ENCODE measurements at places on chromosomes 12 and 14.

GRCh38 chr12:69047990-69048389, 115.0 kb upstream of the CPM start:
- no peaks in the 10 kb centered on the region for H3K36me3 ChIP-seq
- no peak overlapping the region for H3K4me3 ChIP-seq
- no peak overlapping the region for H3K27ac ChIP-seq
- no peak for DNase-seq

- H3K27me3 ChIP-seq: no peaks in the 10 kb centered on the region
- H3K4me3 ChIP-seq: peak overlapping the region; percentile 81
- peak; percentile 51 for DNase-seq
- peaks cover 3% of the 10 kb centered on the region for H3K4me1 ChIP-seq
- H3K36me3 ChIP-seq: no peaks in the 10 kb centered on the region
These were observed 754 bp downstream of the ZNF605 start for GRCh38 chr12:132955094-132956010.

DNA sequence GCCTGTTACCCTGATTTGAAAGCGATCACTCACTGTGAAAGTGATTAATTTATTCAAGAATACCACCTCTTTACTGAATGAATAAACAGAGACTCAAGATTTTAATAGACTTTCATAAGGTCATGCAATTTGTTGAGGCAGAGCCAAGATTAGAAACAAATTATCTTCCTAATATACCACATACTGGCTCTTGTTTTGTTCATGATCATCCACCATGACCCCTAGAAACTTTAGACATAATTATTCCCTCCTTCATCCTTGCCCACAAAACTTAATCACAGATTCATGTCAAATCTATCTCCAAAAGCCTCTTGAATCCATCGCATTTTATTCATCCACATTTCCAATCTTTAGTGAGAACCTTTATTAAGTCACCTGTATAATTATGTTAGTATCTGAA, 152.3 kb downstream of the ATXN7L3B start:
- DNase-seq: no peak
- H3K27ac ChIP-seq: no peak overlapping the region
- H3K4me3 ChIP-seq: no peak overlapping the region
- no peaks in the 10 kb centered on the region for H3K36me3 ChIP-seq

- H3K36me3 ChIP-seq: no peaks in the 10 kb centered on the region
- no peaks in the 10 kb centered on the region for H3K27me3 ChIP-seq
- no peaks in the 10 kb centered on the region for H3K4me1 ChIP-seq
- H3K4me3 ChIP-seq: no peak overlapping the region
These were observed 126.9 kb upstream of the AMIGO2 start for GRCh38 chr12:47206450-47207339.

DNA sequence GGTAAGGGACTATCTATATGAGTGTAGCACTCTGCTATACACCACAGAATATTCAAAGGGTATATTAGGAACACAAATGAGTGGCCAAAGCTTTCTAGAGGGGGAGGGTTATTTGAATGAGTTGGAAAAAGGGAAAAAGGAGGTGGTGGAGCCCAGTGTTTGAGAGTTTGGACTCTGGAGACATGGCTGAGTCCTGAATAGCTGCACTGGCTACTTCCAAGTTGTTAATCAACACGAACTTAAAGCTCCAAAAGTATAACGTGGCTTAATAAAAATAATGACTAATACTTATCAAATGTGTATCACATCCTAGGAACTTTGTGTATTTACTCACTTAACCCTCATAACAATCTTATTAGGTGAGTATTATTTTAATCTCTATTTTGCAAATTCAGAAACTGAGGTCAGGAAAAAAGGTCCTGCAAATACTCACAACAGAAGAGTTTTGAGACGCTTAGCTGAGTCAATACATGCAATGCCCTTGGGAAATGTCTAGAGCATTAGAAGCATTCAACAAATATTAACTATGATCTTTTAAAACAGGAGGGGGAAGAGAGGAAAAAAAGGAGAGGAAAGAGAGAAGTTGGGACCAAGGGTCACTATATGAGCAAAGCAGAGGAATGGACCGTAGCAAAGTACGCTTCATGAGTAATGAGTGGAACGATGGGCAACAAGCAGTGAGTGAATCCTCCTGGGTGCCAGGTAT, 189.5 kb upstream of the HMGA2 start:
- no peak overlapping the region for H3K27ac ChIP-seq
- DNase-seq: no peak
- H3K27me3 ChIP-seq: no peaks in the 10 kb centered on the region
- no peaks in the 10 kb centered on the region for H3K4me1 ChIP-seq

DNA sequence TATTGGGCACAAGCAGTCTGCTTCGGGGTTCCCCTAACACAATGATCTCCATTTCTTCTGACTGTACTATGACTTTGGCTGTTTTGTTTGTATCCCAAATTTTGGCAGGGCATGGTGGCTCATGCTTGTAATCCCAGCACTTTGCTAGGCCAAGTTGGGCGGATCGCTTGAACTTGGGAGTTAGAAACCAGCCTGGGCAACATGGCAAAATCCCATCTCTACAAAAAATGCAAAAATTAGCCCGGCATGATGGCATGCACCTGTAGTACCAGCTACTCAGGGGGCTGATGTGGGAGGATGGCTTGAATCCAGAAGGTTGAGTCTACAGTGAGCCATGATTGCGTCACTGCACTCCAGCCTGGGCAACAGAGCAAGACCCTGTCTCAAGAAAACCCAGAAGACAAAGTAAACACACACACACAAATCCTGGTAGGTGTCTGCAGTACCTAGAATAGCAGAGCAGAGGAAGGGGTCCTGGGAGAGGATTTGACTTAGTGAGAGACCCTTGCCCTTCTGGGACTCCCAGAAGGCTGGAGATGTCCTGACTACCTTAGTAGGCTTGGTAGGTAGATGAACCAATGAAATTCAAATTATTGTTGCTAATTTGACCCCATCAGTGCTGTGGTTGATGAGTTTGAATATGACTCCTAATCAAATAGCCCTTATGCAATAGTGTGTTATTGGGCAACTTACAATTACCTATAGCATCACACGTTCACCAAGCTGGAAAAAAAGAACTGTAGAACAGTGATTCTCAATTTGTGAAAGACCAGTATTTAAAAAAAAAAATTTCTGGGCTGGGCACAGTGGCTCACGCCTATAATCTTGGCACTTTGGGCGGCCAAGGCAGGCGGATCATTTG, 6.8 kb upstream of the AEBP2 start:
- no peaks in the 10 kb centered on the region for H3K27me3 ChIP-seq
- H3K36me3 ChIP-seq: no peaks in the 10 kb centered on the region
- no peaks in the 10 kb centered on the region for H3K4me1 ChIP-seq
- H3K4me3 ChIP-seq: no peak overlapping the region
- no peak for DNase-seq

GRCh38 chr12:102521662-102522277, 41.4 kb upstream of the IGF1 start:
- H3K4me1 ChIP-seq: no peaks in the 10 kb centered on the region
- H3K4me3 ChIP-seq: no peak overlapping the region
- no peak overlapping the region for H3K27ac ChIP-seq
- no peaks in the 10 kb centered on the region for H3K36me3 ChIP-seq
- no peak for DNase-seq

DNA sequence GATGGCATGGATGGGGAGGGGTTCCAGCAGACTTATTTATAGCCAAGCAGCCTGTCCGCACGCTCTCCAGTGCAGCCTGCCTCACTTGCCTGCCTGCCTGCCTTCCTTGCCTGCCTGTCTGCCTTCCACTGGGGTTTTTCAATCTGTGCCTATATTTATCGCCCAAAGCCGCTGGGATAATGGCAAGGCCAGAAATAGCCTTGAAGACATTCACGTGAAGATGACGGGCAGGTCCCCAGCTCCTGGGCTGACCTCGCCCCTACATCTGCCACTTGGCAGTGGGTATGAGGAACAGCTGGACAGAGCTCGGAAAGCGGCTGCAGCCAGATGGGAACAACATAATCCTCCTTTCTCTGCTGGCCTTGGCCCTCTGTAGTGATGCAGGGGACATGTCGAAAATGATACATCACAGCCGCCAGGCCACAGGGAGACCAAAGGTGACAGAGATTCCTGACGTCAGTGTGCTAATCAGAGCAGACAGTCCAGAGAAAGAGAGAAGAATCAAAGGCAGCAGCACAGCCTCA, 53.3 kb downstream of the PITPNM2 start:
- no peaks in the 10 kb centered on the region for H3K27me3 ChIP-seq
- H3K27ac ChIP-seq: peak overlapping the region; percentile 80
- H3K4me3 ChIP-seq: no peak overlapping the region
- peak; percentile 77 for DNase-seq

DNA sequence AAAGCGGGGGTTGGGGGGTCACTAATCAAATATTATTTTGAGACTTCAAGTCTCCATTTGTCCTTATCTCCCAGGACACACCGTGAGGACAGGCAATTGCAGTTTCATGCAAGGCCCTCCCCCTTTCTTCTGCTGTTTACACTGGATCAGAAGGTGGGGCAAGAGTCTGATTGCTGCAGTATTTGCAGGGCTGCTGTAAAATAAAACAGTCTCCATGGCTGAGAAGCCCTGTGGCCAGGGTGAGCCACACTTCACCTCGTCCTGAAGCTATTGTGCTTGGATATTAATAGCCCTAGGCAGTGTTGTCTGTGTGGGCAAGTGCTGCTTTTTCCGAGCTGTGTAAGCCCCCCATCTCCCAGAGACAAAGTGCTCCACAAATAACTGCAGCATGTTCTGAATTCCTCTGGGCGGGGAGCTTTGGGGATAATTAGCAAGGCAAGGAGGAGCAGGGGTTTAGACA, 187.4 kb upstream of the NTF3 start:
- no peaks in the 10 kb centered on the region for H3K36me3 ChIP-seq
- no peak overlapping the region for H3K4me3 ChIP-seq
- no peaks in the 10 kb centered on the region for H3K27me3 ChIP-seq
- H3K4me1 ChIP-seq: no peaks in the 10 kb centered on the region
- DNase-seq: no peak

- H3K4me1 ChIP-seq: no peaks in the 10 kb centered on the region
- peaks cover 16% of the 10 kb centered on the region for H3K27me3 ChIP-seq
- no peaks in the 10 kb centered on the region for H3K36me3 ChIP-seq
- DNase-seq: no peak
These were observed 1.9 kb upstream of the RIN3 start for GRCh38 chr14:92511453-92512238.

DNA sequence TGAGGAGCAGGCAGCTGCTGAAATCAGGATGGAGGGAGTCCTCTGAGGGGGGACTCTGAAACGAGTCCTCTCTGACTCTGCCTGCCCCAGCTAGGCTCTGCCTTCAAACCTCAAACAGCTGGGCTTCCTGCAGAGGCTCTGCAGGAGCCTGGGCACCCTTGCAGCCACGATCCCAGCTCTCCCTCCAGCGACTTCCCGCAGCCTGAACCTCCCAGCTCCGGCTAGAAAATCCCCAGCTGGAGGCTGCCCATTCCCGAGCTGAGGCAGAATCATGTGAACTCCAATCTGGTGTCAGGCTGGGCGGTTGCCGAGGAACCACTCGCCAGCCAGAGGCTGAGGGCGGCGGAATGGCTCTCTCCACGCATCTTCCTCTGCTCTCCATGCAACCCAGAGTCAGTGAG, at the start of gene GPR68:
Gene GPR68, minus strand, starts transcription at position 204 of the 401 bp plus-strand sequence. CDS start 9,654 bp downstream, outside the sequence.
- no peaks in the 10 kb centered on the region for H3K4me1 ChIP-seq
- DNase-seq: peak; percentile 53
- no peak within 1 kb of the TSS for H3K27ac ChIP-seq
- no peak within 1 kb of the TSS for H3K4me3 ChIP-seq
- no peaks in the 10 kb centered on the region for H3K27me3 ChIP-seq
- no peaks in the 10 kb centered on the region for H3K36me3 ChIP-seq

- peak overlapping the region; percentile 3 for H3K27ac ChIP-seq
- peaks cover 9% of the 10 kb centered on the region for H3K4me1 ChIP-seq
- H3K27me3 ChIP-seq: no peaks in the 10 kb centered on the region
- H3K36me3 ChIP-seq: peaks cover 76% of the 10 kb centered on the region
- no peak overlapping the region for H3K4me3 ChIP-seq
These were observed 13.7 kb downstream of the COA8 start for GRCh38 chr14:103576371-103577024.

DNA sequence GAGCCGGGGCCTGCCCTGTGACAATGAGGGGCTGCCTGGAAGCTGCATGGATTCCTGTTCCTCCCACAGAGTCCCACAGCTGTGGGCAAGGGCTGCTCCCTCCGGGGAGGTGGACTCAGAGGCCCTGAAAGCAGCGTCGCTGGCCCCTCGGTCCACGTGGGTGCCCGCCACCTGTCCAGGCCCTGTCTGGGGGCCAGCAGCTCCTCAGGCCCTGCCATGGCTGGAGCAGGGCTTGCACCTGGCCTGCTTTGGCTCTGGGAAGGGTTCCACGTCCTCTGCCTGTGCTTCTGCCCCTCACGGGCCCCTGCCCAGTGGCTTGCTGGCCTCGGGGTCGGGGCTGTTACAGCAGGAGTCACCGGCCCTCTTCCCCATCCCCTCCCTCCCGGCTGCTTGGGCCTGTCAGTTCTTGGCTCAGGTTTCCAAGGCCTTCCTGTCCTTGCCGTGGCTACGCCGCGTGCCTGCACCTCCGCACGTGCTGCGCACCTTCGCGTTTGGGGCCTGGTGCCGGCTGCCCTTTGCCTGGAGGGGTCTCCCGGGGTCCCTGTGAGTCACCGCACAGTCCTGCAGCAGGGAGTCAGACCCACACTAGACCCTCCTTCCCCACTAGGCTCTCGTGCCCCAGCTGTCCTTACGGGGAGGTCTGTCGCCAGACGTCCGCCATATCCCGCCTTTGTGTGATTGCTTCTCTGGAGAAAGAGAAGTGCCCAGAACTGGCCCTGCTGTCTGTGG, 5.8 kb downstream of the FBRSL1 start:
- no peaks in the 10 kb centered on the region for H3K36me3 ChIP-seq
- H3K27me3 ChIP-seq: no peaks in the 10 kb centered on the region
- H3K27ac ChIP-seq: peak overlapping the region; percentile 74
- peak; percentile 43 for DNase-seq
- peak overlapping the region; percentile 32 for H3K4me3 ChIP-seq
- peaks cover 90% of the 10 kb centered on the region for H3K4me1 ChIP-seq

GRCh38 chr14:74669846-74670245, 43.0 kb downstream of the AREL1 start:
- H3K27me3 ChIP-seq: no peaks in the 10 kb centered on the region
- H3K4me1 ChIP-seq: peaks cover 12% of the 10 kb centered on the region
- H3K27ac ChIP-seq: no peak overlapping the region
- no peak for DNase-seq
- peaks cover 99% of the 10 kb centered on the region for H3K36me3 ChIP-seq

GRCh38 chr14:84021433-84021832, 1508.5 kb upstream of the FLRT2 start:
- no peaks in the 10 kb centered on the region for H3K4me1 ChIP-seq
- no peaks in the 10 kb centered on the region for H3K36me3 ChIP-seq
- no peaks in the 10 kb centered on the region for H3K27me3 ChIP-seq
- no peak overlapping the region for H3K4me3 ChIP-seq
- no peak for DNase-seq
- H3K27ac ChIP-seq: no peak overlapping the region

Data from psoas muscle (tissue), 8 donors.